ENCODE measurements at places on chromosomes 12 and 14. TPM values are rescaled to one million over a fixed set of nuclear protein-coding genes. Genes with fewer than 3 reads are reported as not detected.
A peak's percentile ranks its signal among the peaks of the same experiment; 100 is the strongest.

TAS2R50 gene
- polyA plus RNA-seq: not detected

ABHD4 gene
- 5.5 TPM for polyA plus RNA-seq

ATG101 gene
- polyA plus RNA-seq: 35.5 TPM

DNA sequence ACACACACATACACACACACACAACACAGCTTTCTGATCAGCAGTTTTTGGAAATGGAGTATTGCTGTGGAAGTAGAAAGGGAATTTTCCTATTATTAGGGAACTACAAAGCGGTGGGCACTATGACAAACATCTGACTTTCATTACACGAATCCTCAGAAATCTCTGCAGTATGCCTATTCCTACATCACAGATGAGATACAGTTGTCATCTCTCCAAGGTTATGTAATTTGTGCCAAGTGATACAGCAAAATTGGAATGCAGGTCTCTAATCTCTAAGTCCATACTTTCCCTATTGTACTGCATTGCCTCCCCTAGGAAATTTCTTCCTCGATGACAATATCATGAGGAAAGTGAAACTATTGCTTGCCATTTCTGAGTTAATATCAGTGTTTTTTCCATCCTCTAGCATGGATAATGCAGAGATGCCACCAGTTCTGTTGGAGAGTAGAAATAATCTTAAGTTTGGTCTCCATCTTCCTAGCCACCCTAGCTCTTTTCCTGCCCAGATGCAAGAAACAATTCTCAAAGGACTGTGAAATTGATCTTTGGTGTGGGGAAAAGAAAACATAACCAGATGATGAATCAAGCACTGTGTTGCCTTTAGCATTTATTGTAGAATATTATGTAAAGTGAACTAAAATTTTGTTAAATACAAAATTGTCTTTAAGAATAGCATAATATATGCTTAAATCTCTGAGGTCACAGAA, 94.7 kb downstream of the ERGIC2 start:
- H3K4me1 ChIP-seq: no peaks in the 10 kb centered on the region
- peaks cover 9% of the 10 kb centered on the region for H3K36me3 ChIP-seq
- no peak for DNase-seq
- no peak overlapping the region for H3K27ac ChIP-seq
- H3K4me3 ChIP-seq: no peak overlapping the region
- H3K27me3 ChIP-seq: no peaks in the 10 kb centered on the region

DNA sequence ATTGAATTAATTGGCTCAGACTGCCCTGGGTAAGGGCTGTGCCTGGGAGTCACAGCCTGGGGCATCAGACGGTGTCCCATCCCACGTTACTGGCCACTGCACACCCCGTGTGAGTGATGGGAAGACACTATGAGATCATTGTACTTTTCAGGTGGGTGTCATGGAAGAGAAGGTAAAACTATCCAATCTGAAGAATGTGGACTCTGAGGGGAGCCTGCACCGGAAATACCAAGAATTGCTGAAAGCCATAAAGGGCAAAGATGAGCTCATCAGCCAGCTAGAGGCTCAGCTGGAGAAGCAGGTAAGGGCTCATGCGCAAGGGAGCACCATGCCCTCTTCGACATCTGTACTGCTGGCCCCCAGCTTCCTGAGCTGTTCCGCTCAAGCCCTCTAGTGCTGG, 24.0 kb downstream of the PLEKHH1 start:
- H3K27me3 ChIP-seq: peaks cover 7% of the 10 kb centered on the region
- H3K36me3 ChIP-seq: no peaks in the 10 kb centered on the region
- H3K27ac ChIP-seq: no peak overlapping the region

- no peak overlapping the region for H3K4me3 ChIP-seq
- no peaks in the 10 kb centered on the region for H3K36me3 ChIP-seq
- no peak for DNase-seq
- no peak overlapping the region for H3K27ac ChIP-seq
- peaks cover 37% of the 10 kb centered on the region for H3K4me1 ChIP-seq
These were observed 7.7 kb downstream of the SETD3 start for GRCh38 chr14:99472937-99473336.

- H3K4me3 ChIP-seq: no peak overlapping the region
- H3K27me3 ChIP-seq: no peaks in the 10 kb centered on the region
- DNase-seq: no peak
- no peaks in the 10 kb centered on the region for H3K4me1 ChIP-seq
- H3K36me3 ChIP-seq: peaks cover 21% of the 10 kb centered on the region
These were observed 234.2 kb upstream of the ARHGAP5 start for GRCh38 chr14:31842899-31843298.

DNA sequence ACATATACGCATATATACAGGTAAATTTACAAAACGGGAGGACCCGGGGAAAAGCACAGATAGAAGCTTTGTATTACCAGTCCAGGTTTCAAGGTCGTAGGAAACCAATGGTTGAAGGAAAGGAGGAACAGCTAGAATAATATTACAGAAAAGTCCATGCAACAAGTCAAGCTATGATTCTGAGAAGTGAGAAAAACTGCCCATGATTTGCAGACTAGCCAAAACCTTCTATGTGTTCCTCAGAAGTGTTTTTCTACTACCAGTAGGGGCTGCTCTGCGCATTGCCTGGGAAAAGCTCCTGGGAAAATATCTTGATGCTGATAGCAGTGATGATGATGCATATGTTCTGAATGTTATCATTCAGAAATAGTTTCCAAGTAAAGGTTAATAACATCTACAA, 2.2 kb downstream of the PDZRN4 start:
- H3K27me3 ChIP-seq: peaks cover 39% of the 10 kb centered on the region
- H3K27ac ChIP-seq: no peak overlapping the region
- DNase-seq: no peak
- H3K4me1 ChIP-seq: peaks cover 17% of the 10 kb centered on the region

GRCh38 chr12:76804435-76804976, 40.6 kb downstream of the ZDHHC17 start:
- H3K27me3 ChIP-seq: no peaks in the 10 kb centered on the region
- no peak overlapping the region for H3K4me3 ChIP-seq
- peaks cover 20% of the 10 kb centered on the region for H3K36me3 ChIP-seq
- peaks cover 5% of the 10 kb centered on the region for H3K4me1 ChIP-seq

DNA sequence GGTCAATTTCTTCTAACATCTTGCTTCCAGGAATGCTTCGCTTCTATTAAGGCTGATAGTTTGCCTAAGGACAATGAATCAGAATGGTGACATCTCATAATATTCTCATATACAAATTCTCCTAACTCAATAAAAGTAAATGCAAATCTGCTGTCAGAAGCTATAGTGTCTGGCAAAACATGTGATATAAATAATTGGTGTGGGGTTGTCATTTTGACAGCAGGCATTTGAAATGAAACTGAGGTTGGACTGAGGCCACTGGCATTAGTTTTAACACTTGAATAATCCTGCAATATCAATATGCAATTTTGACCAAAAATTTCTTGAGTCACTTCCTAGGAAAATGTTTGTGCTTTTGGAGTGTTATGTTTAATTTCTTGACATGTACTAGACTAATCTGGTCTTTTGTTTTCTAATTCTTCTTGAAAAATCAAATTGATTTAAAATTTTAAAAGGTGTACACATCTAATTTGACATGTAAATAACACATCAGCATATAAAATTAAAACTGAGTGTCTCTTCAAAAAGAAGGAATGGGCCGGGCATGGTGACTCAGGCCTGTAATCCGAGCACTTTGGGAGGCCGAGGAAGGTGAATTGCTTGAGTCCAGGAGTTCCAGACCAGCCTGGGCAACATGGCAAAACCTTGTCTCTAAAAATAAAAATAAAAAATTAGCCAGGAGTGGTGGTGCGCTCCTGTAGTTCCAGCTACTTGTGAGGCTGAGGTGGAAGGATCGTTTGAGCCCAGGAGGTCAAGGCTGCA, 92.3 kb upstream of the BTG1 start:
- H3K27ac ChIP-seq: no peak overlapping the region
- H3K4me1 ChIP-seq: peaks cover 13% of the 10 kb centered on the region
- H3K36me3 ChIP-seq: no peaks in the 10 kb centered on the region

- DNase-seq: no peak
- no peak overlapping the region for H3K4me3 ChIP-seq
- H3K4me1 ChIP-seq: peaks cover 22% of the 10 kb centered on the region
- H3K27ac ChIP-seq: no peak overlapping the region
- no peaks in the 10 kb centered on the region for H3K27me3 ChIP-seq
These were observed 30.8 kb downstream of the MAX start for GRCh38 chr14:65071544-65071943.

DNA sequence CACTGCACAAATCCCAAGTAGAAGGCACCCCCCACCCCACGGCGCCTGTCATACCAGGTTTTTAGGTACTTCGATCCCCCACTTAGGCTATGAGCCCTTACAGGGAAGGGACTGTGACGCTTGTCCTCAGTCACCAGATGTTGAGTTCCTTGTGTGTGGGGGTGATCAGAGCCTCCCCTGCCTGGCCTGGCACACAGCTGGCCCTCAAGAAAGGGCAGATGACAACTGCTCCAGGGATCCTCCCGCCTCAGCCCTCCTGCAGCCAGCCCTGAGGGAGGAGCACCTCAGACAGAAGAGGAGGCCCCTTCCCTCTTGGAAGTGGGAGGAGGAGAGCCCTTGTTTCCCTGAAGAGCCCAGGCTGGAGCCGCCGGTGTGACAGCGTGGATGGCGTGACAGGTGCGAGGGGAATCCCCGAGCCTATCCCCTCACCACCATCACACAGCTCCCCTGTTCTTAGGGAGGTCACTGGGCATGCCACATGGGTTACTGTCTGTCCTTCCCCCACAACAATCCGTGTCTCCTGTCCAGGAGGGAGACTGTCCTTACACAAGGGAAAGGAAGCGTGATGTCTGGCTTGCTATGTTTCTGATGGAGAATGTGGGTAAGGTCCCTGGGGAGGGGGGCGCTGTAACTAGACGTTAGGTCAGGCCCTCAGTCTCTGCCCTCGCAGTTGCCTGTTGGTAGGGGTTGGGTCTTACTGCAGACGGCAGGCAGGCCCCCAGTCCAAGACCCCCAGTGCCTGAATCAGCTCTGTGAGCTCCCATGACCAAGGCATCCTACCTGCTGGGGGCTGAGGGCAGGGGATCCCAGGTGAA, 31.4 kb downstream of the P2RX4 start:
- peak overlapping the region; percentile 96 for H3K27ac ChIP-seq
- H3K27me3 ChIP-seq: no peaks in the 10 kb centered on the region
- no peak for DNase-seq
- H3K4me1 ChIP-seq: peaks cover 28% of the 10 kb centered on the region
- H3K4me3 ChIP-seq: peak overlapping the region; percentile 96
- H3K36me3 ChIP-seq: no peaks in the 10 kb centered on the region
